GM13976 (cell line): ENCODE measurements at places on chromosomes 13 and 19.

GRCh38 chr19:2495130-2495641 lies 19.3 kb downstream of the GADD45B start:
- DNase-seq: no peak

DNA sequence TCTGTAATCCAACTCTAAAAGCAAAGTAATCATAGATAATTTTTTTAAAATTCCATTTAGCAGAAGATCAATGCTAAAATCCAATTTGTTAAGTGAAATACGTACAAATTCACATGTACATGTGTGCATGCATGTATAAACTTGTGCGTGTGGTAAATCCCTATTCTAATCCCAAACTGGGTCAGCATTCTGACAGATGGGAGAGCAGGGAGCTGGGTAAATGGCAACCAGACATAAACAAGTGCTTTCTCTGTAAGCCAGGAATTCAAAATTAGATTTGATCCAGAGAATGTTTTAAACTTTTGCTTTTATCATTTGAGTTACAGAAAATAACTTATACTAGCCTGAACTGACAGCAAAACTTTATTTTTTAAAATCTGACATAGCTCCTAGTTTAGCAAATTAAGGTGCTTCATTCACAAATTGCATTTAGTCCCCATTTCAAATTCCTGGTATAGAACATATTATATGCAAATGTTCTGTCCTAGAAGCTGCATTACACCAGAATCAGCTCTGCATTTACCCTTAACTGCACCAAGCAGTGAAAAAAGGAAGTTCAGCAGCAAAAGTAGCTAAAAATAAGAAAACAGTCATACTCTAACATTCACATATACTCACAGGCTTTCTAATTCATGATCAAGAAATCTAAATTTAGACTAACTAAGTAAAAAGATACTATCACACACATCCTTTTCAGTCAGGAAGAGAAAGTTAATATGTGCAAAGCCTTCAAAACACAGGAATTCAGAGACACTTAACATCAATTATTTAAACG lies 32.6 kb downstream of the UBL3 start:
- peak; percentile 43 for DNase-seq

DNA sequence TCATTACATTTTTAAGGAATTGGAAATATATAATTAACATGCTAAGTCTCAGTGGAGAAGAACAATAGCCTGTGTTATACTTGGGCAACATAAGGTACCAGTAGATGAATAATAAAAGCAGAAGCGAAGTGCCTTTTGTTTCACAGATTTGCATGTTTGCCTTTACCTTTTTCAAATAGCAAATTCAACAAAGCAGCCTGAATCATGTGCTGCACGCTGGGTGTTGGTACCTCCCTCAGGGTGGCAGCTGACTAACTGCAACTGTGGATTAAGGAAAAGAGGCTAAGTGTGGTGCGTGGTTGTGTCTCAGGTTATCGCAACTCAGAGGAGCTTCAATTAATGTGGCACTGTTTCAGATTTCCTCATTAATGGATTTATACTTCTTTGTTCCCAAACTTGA lies 189.0 kb downstream of the LMO7 start:
- no peak for DNase-seq

DNA sequence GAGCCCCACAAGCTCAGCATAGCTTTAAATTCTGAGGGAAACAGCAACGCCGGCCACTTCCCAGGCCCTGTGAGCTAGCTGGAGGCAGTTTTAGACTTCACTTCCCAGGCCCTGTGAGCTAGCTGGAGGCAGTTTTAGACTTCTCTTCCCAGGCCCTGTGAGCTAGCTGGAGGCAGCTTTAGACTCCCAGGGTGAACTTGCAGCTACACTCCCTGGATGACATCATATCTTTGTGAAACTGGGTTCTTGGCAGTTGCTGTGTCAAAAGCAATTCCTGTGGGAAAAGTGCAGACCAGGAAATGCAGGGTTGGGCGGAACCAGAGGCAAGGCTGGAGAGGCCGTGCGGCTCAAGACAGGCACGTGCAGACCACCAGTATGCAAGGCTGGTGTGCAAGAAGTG lies 12.7 kb downstream of the SOX1 start:
- DNase-seq: no peak

GRCh38 chr13:114027826-114028225 lies 54.0 kb upstream of the C13orf46 start:
- no peak for DNase-seq

- no peak for DNase-seq
These were observed 3.0 kb upstream of the C19orf81 start for GRCh38 chr19:50646074-50646807.

- DNase-seq: no peak
These were observed 35.6 kb downstream of the ATP11A start for GRCh38 chr13:112725346-112726015.

GRCh38 chr13:39406688-39407087 lies 196.3 kb downstream of the LHFPL6 start:
- peak; percentile 31 for DNase-seq

- DNase-seq: no peak
These were observed 82.3 kb downstream of the POU4F1 start for GRCh38 chr13:78521091-78521490.

DNA sequence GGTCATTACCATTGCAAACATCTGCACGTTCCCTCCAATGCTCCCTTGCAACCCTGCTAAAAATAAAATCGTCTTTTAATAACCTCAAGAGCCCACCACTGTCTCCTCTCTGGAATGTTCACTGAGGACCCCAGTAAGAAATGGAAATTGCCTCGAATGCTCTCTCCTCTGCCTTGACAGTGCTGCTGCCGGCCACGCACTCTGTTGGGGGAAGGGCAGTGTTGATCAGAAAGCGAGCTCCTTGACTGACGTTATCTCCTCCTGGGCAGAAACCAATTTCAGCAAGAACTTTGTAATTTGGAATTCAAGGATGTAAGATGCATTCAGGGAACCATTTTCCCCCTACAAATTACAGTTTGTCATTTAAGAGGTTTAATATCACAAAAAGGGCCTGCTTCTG lies 718.5 kb downstream of the UQCRFS1 start:
- no peak for DNase-seq

DNA sequence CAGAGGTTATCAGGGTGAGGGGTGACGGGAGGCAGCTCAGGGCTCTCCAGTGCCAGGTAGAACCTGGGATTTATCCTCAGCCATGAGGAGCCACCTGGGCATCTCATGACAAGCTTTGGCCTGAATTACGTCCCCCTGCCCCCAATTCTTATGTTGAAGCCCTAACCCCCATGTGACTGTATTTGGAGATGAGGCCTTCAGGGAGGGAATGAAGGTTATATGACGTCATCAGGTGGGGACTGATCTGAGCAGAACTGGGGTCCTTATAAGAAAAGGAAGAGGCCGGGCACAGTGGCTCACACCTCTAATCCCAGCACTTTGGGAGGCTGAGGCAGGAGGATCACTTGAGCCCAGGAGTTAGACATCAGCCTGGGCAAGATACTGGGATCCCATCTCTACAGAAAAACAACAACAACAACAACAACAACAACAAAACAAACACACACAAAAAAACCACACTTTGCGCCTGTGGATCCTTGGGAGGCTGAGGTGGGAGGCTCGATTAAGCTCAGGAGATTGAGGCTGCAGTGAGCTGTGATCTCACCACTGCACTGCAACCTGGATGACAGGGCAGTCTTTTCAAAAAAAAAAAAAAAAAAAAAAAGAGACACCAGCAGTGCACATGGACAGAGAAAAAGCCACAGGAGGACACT lies 18.4 kb downstream of the ZFR2 start:
- no peak for DNase-seq

GRCh38 chr13:42001580-42001979 lies 40.7 kb upstream of the VWA8 start:
- no peak for DNase-seq

GRCh38 chr13:28349371-28349770 lies 145.6 kb downstream of the FLT1 start:
- no peak for DNase-seq

- peak; percentile 74 for DNase-seq
These were observed 18.3 kb downstream of the PRKCSH start for GRCh38 chr19:11453468-11454341.

DNA sequence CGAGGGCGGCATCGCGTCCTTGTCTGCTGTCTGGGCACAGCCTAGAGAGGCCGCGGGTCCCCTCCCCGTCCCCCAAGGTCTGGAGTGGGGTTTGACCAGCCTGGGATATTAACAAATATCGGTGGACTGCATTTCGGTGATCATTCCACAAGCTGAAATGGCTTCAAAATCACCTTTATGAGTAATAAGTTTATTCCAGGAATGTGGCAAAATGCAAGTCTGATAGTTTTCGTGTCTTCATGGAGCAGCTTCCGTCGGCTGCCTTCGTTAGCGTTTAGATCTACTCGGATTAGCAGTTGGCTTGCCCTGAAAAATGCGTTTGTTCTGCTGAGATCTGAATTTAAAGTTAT lies 1.1 kb upstream of the GJA3 start:
- no peak for DNase-seq

DNA sequence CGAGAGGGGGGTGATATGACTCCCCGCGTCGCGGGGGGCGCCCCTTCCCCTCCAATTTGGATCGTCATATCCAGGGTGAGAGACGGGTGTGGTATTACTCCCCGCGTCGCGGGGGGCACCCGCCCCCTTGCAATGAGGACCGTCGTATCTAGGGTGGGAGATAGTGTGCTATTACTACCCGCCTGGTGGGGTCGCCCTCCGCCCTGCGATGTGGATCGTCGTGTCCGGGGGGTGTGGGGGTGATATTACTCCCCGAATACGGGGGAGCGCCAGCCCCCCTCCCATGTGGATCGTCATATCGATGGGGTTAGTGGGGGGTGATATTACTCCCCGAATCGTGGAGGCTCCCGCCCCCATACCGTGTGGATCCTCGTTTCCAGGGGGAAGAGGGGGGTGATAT lies 29.2 kb upstream of the RGCC start:
- DNase-seq: peak; percentile 30
